Esophagus squamous epithelium (tissue), 5 donors: ENCODE measurements at places on chromosomes 16 and 17.

DNA sequence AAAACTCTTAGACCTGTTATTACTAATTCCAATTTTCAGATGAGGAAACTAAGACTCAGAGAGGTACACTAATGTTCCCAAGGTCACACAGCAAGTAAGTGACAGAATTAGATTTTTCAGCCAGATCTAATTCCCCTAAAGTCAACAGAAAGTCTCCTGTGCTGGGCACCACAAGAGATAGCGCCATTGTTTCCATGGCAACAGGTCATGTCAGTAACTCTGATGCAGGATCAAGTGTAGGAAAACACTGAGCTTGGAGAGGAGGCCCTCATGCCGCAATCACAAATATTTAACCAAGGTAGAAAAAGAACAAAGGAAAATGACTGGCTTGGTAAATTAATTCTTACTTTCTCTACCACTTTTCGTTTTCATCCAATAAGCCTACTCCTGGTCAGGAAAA is 166.0 kb upstream of the CDH13 start:
- no peak for DNase-seq

DNA sequence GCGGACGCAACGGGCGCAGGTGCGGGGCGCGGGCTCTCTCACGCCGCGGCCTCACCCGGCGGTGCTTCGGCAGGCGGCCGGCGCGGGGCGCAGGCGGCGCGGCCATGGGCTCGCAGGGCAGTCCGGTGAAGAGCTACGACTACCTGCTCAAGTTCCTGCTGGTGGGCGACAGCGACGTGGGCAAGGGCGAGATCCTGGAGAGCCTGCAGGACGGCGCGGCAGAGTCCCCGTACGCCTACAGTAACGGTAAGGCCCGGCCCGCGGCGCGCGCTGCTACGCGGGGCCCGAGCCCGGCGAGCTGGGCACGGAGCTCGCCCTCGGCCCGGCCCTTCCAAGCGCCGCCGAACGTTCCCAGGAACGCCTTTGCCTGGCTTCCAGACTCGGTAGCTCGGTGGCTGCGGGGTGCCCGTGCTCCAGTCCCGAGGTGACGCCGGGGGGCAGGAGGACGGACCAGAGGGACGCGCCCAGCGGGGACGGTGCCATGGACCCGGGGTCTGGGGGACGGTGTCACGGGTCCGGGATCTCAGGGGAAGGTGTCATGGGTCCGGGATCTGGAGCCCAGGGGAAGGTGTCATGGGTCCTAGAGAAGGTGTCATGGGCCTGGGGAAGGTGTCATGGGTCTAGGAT is 435 bp downstream of the RAB40C start:
- no peak for DNase-seq

DNA sequence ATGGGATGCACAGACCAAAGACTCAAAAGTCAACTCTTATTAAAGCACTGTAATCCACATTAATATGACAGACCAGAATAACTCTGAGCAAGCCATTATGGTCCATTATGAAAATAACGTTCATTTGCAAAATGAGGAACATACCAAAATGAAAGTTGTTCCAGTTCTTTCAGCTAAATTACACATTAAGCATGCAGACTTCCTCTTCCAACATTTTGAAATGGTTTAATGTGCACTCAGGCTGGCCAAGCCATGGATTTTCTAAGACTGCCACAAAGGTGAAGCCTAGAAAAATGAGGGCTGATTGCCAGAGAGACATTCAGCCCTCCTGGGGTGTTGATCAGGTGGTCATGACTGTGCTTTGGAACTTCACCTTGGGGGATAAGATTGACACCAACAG is 56.7 kb upstream of the NOG start:
- DNase-seq: no peak

GRCh38 chr17:4152471-4152870 is 9.5 kb downstream of the CYB5D2 start:
- no peak for DNase-seq

DNA sequence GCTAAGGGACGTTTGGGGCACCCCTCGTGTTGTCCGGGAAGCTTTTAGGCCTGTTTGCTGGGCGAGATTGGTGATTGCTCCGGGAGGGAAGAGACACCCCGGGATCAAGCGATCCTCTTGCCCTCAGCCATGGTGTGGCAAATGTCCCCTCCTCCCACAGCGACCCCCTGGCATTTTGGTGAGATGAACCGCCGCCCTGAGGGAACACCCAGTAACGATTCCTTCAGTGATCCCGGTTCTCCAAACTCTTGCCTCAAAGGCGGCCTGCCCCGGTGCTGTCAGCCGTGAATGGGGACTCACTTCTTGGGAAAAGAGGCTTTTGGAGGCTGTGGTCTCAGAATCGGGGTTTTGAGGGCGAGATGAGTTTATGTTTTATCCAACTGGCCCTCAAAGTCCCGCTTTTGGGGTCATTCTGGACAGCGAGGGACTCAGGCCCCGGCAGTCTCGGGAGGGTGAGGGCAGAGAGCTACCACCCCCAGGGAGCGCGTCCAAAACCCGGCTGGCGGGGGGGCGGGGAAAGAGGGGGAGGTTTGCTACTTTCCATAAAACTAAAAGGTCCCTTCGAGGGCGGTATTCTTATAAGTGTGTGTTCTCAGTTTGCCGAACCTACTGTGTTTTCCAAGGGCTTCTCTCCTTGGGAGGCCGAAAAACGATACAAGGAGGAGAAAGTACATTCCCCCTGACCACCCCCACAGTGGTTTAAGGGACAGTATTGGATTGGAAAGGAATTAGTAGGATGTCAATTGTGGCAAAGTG is 232.7 kb downstream of the MRTFB start:
- DNase-seq: no peak

- DNase-seq: no peak
These were observed 92.4 kb downstream of the BRIP1 start for GRCh38 chr17:61770752-61771533.
